ENCODE measurements at places on chromosomes 13 and 19.

- no peak for DNase-seq
Measured at GRCh38 chr19:31350033-31350692, 927 bp upstream of the TSHZ3 start.

DNA sequence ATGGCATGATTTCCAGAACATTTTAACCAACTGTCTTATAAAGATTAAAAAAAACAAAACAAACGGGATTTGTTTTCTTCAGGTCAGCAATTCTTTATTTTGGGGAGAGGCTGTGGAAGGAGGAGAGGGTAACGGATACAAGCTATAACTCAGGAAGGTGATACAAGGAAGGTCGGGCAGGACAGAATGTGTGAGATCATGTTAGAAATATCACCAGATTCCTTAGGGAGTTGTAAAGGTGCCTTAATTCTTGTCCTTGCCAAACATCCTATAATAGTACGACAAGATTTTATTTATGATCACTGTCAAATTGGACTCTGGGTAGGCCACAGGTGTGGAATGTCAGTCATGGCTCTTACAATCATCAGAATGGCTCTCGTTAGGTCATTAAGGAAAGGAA is 503.1 kb downstream of the DIAPH3 start:
- DNase-seq = no peak

GRCh38 chr19:10532457-10532856 is 11.2 kb upstream of the ATG4D start:
- DNase-seq = no peak

DNA sequence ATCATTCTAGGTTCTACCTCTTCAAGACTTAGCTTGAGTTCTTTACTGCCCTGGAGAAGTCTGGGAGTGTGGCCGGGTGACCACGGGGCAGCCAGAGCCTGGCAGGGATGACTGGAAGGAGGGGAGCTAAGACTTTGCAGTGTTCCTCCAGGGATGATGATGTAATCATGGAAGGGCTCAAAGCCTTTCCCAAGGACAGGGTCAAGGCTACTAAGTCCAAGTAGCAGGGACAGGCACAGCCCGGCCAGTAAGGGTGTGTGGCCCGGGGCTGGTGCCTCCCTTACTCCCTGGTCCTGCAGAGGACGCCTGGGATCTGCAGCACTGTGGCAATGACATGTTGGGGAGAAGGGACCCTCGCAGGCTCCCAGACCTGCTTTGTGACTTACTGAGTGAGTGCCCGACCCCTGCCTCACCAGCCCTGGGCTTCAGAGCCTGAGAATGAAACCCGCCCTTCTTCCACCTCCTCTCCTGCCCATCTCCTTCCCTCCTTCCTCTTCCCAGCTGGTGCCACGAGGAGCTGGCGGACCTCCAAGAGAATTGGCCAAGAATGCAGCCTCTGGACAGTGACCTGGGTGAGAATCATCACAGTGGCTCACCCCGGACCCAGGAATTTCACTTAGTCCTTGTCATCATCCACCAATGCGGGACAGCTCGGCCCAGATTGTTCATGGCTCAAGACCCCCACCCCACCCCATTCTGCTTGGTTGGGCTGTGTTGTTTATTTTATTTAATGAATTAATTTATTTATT is 15.6 kb upstream of the FBXO17 start:
- DNase-seq = no peak

- no peak for DNase-seq
Measured at GRCh38 chr13:110978390-110978789, 63.5 kb upstream of the ANKRD10 start.

- DNase-seq = no peak
Measured at GRCh38 chr19:1794424-1795172, 17.5 kb downstream of the ATP8B3 start.

DNA sequence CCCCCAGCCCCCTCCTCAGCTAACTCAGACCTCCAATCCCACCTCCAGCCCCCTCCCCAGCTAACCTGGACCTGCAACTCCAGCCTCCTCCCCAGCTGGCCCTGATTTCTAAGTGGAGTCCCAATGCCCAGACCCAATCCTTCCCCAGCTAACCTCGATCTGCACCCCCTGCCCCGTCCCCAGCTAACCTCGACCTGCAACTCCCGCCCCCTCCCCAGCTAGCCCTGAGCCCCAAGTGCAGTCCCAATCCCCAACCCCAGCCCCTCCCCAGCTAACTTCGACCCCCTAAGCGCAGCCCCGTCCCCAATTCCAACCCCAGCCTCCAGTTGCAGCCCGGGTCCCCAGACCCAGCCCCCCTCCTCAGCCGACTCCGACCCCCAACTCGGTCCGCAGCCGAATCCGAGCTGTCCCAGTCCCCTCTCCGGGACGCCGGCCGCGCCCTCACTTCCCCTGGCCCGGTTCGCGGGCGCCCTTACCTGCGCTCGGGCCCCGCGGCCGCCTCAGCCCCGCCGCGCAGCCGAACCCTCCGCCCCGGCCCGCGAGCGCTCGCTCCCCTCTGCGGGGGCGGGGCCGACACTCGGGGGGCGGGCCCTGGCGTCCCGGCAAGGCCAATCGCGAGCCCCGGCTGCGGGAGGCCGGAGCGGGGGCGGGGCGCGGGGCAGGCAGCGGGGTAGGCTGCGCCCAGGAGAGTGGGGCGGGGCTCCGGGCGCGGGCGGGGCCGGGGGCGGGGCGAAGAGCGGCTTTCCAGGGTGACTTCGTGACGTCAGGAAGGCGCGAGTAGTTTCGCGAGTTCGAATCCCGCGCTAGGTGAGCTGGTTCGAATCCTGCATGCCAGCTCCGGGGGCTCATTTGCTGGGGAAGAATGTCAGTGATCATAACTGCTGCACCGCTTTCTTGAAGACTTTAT is at the start of gene GNG7:
TSS of gene GNG7 (minus strand) at position 525 of the 907 bp plus-strand sequence. CDS start 182,006 bp downstream, outside the sequence.
- peak; percentile 93 for DNase-seq

DNA sequence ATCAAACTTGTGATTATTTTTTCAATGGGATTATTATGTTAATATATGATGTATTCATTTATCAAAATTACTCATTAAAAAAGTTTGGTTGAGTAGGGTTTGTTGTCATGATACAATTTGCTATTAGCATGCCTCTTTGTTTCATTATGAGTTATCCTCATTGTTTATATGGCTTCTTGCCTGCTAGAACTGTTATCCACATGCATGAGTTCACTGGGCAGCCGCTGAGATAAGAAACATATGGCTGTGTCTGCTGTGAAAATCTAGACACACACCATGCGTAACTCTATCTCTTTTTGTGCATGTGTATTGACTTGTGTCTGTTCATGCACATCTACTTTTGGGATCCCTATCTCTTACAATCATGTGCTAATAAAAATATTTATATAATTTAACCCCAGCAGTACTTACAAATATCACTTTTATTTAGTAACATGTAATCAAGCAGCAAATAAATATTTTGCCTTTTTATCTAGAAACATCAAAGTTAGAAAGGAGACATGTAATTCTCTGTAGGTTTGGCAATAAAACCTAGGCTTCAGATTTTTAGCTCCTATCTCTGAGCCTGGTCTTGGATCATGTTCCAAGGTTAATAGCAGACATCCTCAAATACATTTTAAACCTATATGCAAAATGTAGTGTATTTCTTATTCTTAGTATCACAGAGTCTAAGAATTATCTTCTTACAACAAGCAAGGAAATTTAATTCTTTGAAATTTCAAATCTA is 11.2 kb upstream of the KLF12 start:
- no peak for DNase-seq

- no peak for DNase-seq
Measured at GRCh38 chr13:39452834-39453233, 150.2 kb downstream of the LHFPL6 start.

DNA sequence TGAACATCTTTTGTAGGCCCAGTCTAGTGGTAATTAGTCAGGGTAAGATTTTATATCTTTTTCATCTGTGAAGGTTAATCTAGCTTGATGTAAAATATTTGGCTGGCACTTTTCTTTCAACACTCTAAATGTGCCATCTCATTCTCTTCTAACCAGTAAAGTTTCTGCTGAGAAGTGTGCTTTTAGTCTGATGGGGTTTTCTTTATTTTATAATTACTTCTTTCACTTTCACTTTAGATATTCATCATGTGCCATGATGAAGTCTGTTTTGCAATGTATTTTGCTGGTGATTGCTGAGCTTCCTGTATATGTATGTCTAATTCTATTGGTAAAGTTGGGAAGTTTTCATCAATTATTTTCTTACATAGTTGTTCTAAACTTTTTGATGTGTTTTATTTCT is 31.9 kb downstream of the ZNF726 start:
- DNase-seq = no peak

- no peak for DNase-seq
Measured at GRCh38 chr13:67036699-67037457, 193.3 kb downstream of the PCDH9 start.

DNA sequence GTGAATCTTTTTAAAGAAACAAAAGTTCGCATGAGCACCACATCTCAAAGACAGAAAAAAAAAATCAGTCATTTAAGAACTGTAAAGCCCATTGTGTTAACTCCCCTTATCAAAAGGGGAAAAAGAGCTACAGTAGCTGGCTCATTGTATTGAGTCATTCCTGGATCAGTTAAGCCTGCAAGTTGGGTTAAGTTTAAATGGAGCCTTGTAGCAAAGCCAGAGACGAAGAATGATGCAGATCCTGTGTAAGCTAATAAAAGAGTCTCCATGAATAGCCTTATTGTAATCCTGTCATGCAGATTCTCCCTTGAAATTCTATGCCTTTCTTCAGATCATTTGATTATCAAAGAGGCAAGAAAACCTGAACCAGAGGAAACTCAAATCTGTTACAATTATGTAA is 83.8 kb downstream of the CRYL1 start:
- no peak for DNase-seq

- no peak for DNase-seq
Measured at GRCh38 chr13:43785261-43785649, 1.5 kb downstream of the ENOX1 start.

DNA sequence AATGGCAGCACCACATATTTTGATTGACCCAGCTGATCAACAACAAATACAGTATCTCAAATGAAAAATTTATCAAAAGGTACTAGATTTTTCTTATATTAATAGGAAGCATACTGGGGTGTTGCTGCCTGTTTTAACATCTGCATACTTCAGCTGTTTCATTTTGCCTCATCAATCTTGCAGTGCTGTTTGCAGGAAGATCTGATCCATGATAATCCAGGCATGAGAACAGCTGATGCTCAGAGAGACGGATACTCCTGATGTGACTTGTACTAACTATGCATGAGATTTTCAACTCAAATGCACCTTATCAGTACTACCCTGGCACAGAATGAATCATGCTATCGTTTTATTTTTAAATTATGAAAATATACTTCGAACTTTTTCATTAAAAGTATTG is 2136.8 kb downstream of the PCDH9 start:
- no peak for DNase-seq

- no peak for DNase-seq
Measured at GRCh38 chr19:6227936-6228325, 51.8 kb downstream of the MLLT1 start.

DNA sequence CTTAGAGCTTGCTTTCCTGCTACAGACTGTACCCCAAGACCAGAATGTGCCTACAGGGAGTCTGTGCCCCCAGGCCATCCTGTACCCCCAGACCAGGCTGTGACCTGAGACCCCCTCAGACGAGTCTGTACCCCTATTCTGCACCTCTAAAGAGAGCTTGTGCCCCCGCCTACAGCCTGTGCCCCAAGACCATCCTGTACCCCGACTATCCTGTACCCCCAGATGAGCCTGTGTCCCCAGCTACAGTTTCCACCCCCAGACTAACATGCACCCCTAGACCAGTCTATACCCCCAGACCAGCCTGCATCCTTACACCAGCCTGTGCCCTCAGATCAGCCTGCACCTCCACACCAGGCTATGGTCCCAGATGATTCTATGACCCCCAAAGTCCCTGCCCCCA is 2.0 kb downstream of the CACNG6 start:
- DNase-seq = no peak

DNA sequence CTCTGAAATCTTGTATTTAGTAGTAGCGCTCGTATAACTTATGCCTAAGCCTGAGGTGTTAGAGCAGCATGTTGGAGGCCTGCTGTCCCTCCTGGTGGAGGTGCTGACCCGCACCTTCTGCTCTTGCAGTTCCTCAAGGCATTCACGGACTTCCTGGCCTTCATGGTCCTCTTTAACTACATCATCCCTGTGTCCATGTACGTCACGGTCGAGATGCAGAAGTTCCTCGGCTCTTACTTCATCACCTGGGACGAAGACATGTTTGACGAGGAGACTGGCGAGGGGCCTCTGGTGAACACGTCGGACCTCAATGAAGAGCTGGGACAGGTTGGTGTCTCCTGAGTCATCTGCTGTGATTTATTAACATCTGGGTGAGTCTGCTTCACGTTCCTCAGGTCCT is 136.7 kb downstream of the ATP11A start:
- DNase-seq = no peak

GRCh38 chr19:11284515-11284914 is 11.4 kb upstream of the TSPAN16 start:
- DNase-seq = no peak

DNA sequence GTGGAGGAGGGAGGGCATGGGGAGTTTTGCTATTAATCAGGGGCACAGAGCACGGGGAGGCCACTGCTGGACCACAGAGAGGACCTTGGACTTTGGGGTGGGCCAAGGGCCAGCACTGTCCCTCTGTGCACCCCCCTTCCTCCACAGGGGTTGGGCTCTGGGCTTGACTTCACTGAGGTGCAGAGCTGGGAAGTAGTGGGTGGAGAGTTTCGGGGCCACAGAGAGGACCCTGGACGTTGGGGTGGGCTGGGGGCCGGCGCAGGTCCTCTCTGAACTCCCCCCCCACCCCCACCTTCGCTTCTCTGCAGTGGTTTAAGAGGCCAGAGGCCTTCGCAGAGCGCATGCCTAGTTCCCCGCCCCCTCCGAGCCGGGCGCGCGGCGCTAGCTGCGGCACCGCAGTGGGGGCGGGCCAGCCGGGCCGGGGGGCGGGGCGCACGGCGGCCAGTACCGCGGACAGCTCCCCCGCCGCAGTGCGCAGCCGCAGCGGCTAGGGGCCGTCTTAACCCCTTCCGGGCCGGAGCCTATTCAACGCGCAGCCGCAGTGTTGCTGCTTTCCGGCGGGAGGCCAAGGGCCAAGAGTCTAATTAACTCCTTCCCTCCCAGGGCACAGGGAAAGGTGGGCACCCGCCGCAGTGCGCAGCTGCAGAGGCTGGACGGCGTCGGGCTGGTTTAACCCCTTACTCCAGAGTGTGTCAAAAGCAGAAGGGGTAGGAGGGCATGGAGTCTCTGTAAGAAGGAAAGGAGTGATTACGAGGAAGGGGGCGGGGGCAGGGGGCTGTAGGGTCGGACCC is 3.7 kb downstream of the KCNC3 start:
- DNase-seq = peak; percentile 55

- no peak for DNase-seq
Measured at GRCh38 chr19:54063350-54064116, at the start of gene VSTM1. Gene VSTM1 (minus strand): TSS chr19:54063897. CDS start chr19:54063777, 120 bp downstream.

DNA sequence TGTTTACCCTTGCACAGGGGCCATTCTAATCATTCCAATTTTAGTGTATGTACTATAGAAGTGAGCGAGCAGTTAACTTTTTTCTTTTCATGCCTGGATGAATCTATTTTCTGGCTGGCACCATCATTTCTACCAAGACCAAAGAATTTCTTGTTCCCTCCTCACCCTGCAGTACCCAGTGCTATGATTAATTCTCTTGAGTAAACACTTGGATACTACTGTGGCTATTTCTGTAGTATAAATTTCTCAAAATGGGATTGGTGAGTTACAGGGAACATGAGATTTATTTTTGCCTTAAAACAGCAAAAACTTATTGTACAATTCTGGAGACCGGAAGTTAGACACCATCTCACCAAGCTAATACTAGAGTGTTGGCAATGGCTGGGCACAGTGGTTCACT is 7.6 kb downstream of the ZNF446 start:
- no peak for DNase-seq
